CD8-positive, alpha-beta memory T cell (primary cell): ENCODE measurements at places on chromosomes 4 and X. TPM values are rescaled to one million over a fixed set of nuclear protein-coding genes. Genes with fewer than 3 reads are reported as not detected.

The GRIA2 gene
- not detected for polyA plus RNA-seq

The FSTL5 gene
- polyA plus RNA-seq, result not detected

The CSN1S1 gene
- polyA plus RNA-seq, result not detected

The TLR6 gene
- 1.3 TPM for polyA plus RNA-seq

The PCDH10 gene
- not detected for polyA plus RNA-seq

The CENPVL1 gene
- not detected for polyA plus RNA-seq

The FRMD7 gene
- polyA plus RNA-seq, result not detected

The PNMA5 gene
- polyA plus RNA-seq, result not detected

The EPGN gene
- polyA plus RNA-seq, result not detected

The AFM gene
- polyA plus RNA-seq, result not detected

The RNF128 gene
- not detected for polyA plus RNA-seq

The GSX2 gene
- polyA plus RNA-seq, result not detected

The NPY1R gene
- not detected for polyA plus RNA-seq

The VCX3B gene
- polyA plus RNA-seq, result not detected

The ASB12 gene
- polyA plus RNA-seq, result not detected

The FHIP1A gene
- polyA plus RNA-seq, result not detected

The ATP1B4 gene
- not detected for polyA plus RNA-seq

The TMPRSS11A gene
- not detected for polyA plus RNA-seq

DNA sequence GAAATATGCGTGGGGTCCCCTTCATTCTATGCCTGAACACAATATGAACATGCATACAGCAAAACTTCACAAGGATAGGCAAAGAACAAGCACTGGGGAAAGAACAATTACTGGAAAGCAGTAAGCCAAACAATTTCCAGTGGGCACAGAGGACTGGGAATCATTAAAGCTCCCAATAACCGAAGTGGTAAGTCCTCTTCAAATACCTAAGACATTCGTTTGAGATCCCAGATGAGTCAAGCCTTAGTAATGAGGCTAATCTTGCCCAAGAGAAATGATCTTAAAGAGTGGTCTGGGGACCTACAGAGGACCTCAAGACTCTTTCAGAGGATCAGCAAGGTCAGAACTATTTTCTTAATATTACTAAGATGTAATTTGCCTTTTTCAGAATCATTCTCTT lies 28.6 kb downstream of the ANAPC10 start:
- DNase-seq, result no peak

DNA sequence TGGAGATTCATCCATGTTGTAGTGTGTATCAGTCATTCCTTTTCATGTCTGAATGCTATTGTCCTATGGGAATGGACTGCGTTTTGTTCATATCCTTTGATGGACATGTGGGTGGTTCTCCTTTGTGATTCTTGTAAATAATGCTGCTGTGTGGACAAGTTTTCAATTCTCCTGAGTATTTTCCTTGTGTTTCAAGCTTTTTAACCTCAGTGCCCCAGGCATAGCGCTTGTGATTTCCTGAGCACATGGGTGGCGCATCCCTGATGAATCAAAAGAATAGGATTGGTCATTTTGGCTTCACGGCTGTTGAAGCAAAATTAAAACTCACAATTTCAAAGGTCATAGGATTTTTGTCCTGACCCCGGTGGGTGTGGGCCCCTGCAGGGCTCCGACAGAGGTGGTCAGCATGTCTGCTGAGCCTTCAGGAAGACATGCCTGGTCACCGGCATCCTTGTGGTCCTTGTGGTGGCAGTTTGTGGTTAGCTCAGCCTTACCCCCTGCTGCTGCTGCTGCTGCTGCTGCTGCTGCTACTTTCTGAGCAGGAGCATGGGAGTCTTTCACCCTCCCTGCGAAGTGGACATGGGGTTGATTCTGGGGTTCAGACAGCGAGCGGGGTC lies 30.0 kb downstream of the SHROOM2 start:
- no peak for DNase-seq

GRCh38 chr4:8219236-8219635 lies 20.1 kb downstream of the SH3TC1 start:
- DNase-seq, result no peak

GRCh38 chr4:169107528-169107927 lies 97.5 kb upstream of the CBR4 start:
- no peak for DNase-seq

DNA sequence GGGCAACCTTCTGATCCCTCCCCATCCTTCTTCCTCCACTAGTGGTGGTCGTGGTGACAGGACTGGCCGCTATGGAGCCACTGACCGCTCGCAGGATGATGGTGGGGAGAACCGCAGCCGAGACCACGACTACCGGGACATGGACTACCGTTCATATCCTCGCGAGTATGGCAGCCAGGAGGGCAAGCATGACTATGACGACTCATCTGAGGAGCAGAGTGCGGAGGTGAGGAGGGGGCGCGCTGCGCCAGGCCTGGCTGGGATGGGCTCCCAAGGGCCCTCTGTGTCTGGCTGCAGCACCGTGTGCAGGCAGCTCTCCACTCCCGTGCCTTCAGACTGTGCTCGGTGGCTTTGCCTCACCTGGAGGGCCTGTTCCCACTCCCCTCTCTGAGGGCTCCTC lies 24.3 kb downstream of the RBM10 start:
- DNase-seq, result no peak

DNA sequence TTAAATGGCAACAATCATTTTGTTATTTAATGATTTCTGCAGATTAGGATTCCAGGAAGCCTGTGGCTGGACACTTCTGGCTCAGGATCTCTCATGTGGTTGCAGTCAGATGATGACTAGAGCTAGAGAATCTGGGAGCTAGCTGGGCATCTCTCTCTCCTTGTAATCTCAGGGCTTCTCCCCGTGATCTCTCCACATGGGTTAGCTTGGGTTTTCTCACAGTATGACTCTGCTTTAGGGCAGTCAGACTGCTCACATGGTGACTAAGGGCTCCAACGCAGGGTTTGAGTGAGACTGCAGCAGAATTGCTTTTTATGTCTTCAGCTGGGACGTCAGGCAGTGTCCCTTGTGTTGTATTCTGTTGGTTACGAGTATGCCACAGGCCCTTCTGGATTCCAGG lies 361.4 kb downstream of the CBLL2 start:
- no peak for DNase-seq

DNA sequence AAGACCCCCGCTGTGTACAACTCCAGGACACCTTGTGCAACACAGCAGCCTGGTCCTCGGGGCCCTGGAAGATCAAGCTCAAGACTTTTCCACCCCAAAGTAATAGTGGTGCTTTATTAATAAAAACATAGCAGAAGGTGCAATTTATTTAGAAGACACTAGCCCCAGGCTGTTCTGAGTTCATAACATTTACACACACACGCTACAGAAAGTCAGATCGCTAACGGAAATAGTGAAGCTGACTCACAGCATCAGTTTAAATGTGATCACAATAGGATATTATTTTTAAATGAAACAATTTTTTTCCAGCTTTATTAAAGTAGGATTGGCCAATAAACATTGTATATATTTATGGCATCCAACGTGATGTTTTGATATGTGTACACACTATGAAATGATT lies 141.0 kb downstream of the STK32B start:
- DNase-seq, result no peak

GRCh38 chr4:155759372-155760252 lies 791 bp downstream of the GUCY1B1 start:
- no peak for DNase-seq

GRCh38 chrX:138763761-138764160 lies 52.2 kb upstream of the FGF13 start:
- DNase-seq, result no peak

DNA sequence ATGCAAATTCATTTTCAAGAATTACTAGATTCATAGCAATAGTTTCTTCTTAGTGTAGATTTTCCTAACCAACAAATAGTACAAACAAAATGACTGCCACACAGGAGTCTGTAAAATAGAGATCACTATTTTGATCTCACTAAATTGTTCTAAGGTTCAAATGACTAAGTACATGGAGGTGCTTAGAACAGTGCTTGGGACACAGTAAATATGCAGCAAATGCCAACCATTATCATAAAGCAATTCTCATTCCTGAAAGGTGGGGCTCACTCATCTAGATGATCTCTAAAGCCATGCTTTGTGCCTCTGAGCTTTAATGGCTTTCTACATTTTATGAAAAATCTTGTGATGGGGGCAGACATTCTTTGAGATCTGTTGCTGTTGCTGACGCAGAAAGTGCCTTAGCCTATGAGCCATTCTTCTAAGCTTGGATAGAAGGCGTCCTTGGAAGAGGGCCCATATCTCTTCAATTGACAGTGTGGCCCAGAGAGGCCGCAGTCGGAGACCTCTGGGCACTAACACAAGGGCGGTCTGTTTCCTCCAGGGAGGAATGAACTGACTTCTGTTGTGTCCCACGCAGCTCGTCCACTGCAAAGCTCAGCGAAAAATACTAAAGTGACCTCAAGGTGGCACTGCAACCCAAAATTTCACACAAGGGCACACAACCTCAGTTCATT lies 23.5 kb downstream of the TLR10 start:
- peak; percentile 47 for DNase-seq

GRCh38 chr4:155544547-155544946 lies 122.1 kb upstream of the GUCY1A1 start:
- DNase-seq, result no peak

GRCh38 chr4:56048702-56049431 lies 100.1 kb downstream of the CEP135 start:
- DNase-seq, result no peak

DNA sequence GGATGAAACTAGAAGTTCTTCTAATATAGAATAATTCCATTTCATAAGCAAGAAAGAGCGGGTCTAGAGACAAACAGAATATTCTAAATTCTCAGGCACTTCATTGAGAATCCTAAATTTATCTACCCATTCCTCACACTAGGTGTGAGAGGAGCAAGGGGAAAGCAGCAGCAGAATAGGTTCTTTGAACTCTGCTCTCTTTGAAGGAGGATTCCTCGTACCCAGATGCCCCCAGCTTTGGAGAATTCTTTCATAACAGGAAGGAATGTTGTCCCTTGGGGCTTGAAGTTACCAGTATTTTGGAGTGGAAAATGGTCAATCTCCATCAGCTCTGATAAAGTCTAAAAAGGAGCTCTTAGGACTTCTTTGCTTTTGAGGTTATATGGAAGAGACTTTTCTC lies 59.7 kb upstream of the RASGEF1B start:
- DNase-seq, result no peak

DNA sequence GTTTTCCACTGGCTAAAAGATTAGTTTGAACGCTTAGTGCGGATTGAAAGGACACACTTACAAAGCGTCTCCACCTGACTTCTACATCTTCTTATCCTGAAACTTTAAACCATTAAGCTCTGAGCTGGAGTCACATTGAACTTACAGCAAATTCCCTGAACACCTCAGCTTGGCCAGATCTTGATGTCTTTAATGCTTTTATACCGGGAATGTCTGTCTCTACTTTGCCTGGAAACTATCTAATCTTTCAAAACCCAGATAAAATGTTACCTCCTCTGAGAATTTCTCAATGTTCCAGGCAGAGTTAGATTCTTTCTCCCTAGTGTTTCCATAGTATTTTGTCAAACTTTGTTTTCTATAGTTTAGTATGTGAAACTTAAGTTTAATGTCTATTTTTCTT lies 179.9 kb downstream of the DTHD1 start:
- no peak for DNase-seq

DNA sequence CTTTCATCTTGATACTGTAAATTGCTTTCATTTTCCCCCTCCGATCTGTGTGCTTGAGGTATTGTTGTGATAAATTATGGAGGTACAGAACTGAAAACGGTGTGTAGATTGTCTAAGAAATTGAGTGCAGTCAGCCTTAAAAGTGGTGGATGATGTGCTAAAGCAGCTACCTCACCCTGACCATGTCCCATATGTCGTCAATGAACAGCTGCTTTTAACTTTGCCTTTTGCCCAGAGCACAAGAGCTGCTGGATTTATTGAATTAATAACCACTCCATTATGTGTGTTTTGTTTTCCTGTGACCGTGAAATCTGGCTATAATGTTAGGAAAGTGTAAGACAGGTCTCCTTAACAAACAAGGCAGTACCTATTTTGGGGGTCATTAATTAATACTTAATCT lies 581.9 kb upstream of the PITX2 start:
- no peak for DNase-seq

GRCh38 chr4:1419708-1420107 lies 13.5 kb upstream of the NKX1-1 start:
- no peak for DNase-seq

- DNase-seq, result peak; percentile 1
These were observed at the start of gene ARSJ for GRCh38 chr4:113979148-113979904. TSS of gene ARSJ (minus strand) at chr4:113979647. CDS start at chr4:113978834, 813 bp downstream.

DNA sequence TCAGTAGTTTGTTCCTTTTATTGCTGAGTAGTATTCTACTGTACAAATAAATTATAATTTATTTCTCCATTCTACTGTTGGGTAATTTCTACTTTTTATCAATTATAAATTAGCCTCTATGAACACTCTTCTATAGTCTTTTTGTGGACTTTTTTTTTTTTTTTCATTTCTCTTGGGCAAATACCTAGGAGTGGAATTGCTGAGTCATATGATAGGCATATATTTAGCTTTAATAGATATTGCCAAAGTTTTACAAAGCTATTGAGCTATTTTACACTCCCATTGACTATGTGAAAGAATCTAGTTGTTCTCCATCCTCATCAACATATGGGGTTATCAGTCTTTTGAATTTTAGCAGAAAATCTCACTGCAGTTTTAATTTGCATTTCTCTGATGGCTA lies 12.6 kb downstream of the NYX start:
- no peak for DNase-seq

DNA sequence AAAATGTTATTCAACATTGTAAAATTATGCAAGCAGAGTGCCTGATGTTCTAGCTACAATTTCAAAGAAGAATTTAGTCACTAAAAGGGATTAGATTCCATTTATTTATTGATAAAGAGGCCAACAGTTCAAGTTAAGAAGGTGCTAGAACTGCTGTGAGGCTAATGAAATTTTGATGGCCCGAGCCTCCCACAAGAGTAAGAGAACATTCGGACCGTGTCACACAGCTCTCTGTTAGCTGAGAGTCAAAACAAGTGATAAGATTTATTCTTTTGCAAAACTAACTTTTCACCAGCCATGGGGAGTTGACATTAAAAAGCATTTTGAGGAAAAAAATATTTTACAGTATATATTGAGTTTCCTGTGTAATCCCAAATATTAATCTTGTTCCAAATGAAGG lies 106.8 kb downstream of the TENM3 start:
- no peak for DNase-seq
